H4 (cell line): ENCODE measurements at places on chromosomes 2 and 18. TPM values are rescaled to one million over a fixed set of nuclear protein-coding genes. Genes with fewer than 3 reads are reported as not detected.

The CDH2 gene
- 29.8 and 32.5 TPM in 2 replicates for total RNA-seq

- DNase-seq, result peak; percentile 50
Observed at GRCh38 chr2:119292226-119292625, 68.6 kb downstream of the STEAP3 start.

DNA sequence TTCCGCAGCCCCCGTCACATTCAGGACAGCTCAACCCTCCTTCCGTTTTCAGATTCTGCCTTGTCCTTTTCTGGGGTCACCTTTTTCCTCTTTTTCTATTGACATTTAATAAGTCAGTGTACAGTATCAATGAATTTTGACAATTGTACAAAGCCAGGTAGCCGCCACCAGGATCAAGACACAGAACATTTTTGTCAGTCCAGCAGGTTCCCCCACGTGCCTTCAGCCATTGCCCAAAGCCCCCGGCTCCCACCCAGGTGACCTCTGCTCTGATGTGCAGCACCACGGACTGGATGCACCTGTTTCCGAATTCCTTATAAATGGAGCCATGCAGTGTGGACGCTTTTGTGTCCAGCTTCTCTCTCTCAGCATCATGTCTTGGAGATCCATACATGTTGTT lies 30.0 kb downstream of the CROCC2 start:
- no peak for DNase-seq

DNA sequence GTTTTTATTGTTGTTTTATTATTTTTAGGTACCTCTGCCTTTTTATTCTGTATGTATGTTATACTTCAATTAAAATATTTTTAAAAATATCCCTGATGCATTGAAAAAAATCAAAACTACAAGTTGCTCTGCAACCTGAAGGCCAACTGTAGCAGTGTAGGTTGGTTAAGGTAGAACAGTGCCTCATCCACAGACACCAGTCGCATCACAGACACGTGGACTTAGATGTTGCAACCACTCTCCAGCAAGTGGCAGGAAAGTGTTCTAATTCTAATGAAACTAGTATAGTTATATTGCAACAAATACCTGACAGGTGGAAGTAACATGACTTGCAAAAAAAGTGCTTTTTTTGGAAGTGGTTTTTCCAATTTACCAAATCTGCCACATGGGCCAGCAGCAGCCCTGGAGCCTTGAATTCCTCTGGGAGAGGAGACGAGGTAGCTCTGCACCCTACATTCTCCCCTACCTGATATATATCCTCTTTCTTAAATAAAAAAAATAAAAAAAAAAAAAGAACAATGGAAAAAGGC lies 28.4 kb upstream of the SLC3A1 start:
- DNase-seq, result no peak

GRCh38 chr18:58896268-58896667 lies 31.6 kb downstream of the ZNF532 start:
- no peak for DNase-seq

DNA sequence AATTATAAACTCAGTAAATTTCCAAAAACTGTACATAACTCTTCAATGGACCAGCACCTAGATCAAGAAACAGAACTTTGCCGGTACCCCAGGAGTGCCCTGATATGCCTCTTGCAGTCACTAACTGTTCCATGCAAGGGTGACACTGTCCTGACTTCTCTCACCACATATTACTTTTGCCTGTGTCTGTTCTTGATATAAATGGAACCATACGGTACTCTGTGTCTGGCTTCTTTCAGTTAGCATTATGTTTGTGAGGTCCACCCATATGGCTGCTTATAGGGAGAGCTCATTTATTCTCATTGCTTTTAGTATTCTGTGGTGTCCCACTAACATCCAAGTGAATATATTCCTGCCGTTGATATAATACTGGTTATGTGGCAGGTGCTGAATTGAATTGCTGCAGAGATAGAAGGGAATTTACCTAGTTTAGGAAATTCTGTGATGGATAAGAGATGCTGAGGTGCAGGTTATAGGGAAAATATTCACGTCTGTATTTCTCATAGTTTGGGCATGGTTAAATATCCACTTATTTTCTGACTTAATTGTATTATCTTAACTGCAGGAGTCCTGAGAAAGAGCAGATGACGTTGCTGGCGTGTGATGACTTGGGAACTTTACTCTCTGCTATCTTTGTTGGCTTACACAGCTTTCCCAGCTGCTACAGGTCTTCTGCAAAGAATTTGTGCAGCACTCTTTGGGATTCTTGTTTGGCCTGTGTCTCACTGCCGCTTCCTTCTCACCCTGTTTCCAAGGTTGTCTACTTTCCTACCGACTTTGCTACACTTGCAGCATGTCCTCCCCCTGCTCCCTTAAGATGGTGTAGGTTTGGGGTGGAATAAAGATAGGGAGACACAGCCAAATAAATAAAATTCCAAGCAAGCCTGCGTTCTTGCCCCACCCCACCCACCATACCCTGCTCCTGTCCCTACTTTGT lies 107.9 kb downstream of the MAP4K4 start:
- DNase-seq, result no peak

- no peak for DNase-seq
Observed at GRCh38 chr2:10882568-10882967, 29.2 kb upstream of the KCNF1 start.
